ENCODE measurements at places on chromosomes 7 and 10. TPM values are rescaled to one million over a fixed set of nuclear protein-coding genes. Genes with fewer than 3 reads are reported as not detected.

- no peak for DNase-seq
Observed at GRCh38 chr10:75294518-75294865, 58.7 kb upstream of the COMTD1 start.

GRCh38 chr10:120818301-120818700, 32.9 kb upstream of the WDR11 start:
- DNase-seq: no peak

- DNase-seq: no peak
Observed at GRCh38 chr10:102334101-102334500, 61.4 kb upstream of the NFKB2 start.

DNA sequence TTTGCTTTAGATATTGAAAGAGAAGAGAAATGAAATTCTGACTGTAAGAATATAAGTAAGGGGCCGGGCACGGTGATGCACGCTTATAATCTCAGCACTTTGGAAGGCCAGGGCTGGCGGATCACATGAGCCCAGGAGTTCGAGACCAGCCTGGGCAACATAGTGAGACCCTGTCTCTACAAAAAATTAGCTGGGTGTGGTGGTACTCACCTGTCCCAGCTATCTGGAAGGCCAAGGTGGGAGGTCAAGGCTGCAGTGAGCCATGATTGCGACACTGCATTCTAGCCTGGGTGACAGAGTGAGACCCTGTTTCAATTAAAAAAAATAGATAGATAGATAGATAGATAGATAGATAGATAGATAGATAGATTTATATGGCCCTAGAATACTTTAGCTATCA, 82.3 kb downstream of the BTRC start:
- no peak for DNase-seq

- DNase-seq: no peak
Observed at GRCh38 chr10:93464776-93465388, 17.3 kb downstream of the MYOF start.

TAS2R41 gene
- total RNA-seq: 0.81 TPM

PLEKHA1 gene
- total RNA-seq: 29.3 TPM

DNA sequence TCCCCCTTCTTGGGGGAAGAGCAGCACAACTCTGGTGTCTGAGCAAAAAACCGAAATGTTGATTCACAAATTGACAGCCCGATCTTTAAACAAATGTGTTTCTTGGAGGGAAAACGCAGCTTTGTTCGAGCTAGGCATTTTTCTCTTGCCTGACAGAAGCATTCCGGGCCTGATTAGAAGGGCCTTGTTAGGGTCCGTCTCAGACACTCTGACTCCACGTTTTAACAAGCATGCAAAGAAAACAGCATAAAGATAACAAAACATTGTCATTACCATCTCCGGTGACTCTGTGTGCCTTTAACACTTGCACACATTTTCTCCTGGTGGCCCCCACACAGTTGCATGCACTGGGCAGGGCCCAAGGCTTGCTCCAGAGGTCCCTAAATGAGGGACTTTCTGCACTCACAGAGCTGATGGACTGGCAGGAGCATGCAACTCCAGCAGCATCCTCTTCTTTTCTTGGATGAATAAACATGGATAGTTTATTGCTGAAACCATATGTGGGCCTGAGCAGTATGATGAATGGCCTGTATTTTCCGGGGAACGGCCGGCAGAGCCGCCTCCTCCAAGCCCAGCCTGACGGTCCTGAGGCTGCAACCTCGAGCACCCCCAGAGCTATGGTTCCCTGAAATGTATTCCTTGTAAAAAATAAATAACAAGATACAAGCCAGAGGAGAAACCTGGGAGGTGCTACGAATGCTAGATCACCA, 50.9 kb downstream of the EBF3 start:
- DNase-seq: peak; percentile 61
